ENCODE measurements at places on chromosomes 2 and 18.

DNA sequence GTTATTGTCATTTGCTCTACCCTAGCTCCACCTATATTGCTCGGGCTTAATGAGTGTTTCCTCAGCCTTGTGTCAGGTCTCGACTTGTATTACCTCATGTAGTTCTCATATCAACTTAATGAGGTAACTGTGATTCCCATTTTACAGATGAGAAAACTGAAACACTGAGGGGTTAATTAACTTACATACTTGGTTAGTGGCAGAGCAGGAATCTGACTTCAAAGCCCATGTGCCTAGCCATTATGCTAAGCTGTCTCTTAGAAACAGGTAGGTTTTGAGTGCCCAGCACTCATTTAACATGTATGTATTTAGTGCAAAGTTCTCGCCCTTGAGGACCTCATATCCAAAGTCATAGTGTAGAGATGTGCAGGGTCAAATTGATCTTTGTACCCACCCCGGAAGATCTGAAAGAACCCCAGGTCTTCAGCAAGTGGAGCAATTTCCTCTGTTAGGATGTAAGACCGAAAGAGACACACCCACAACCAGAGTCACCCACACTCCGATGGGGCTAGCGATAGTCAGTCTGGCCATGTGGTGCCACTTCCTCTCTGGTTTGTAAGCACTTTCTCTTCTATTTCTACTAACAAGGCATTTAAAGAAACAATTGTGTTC lies 121.0 kb upstream of the SLC39A10 start:
- no peak for DNase-seq

GRCh38 chr2:226661789-226662545 lies 137.7 kb downstream of the IRS1 start:
- DNase-seq = no peak

DNA sequence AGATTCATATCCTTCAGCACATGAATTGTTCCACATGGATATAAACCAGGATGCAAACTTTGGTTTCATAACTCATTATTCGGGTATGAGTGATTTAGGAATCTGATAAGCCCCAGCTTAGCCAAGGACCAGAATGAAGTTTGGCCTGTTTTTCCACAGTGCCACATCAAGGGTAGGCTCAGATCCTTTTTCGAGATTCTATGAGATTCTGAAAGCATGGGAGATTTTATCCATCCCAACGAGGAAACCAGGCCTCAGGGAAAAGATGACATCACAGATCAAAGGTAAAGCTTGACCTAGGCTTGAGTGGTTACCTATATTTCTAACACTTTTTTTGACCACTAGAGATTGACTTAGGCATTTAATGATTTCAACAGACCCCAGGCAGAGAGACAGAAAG lies 590.8 kb upstream of the PKDCC start:
- no peak for DNase-seq

DNA sequence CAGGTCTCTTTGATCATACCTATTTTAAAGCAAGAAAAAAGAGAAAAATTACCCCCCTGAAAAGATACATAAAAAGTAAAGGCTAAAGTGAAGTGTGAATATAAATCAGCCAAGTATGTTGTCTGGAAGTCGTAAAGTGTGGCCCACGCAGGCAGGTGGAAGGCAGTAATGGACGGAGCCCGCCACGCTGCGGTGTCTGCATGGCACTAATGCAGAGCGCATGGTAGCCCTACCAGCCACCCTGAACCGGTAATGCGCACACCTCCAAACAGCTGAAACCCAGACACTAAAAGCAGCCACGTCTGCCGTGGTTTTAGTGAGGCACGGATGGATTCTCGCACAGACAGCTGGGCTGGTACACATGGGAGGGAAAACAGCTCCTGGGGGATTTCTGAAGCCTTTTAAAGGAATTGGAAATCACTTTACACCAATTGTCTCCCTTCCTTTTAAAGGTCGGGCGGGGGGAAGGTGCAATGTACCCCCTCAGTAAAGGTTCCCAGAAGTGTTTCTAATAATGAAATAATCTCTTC lies 615.2 kb downstream of the CNTNAP5 start:
- no peak for DNase-seq

DNA sequence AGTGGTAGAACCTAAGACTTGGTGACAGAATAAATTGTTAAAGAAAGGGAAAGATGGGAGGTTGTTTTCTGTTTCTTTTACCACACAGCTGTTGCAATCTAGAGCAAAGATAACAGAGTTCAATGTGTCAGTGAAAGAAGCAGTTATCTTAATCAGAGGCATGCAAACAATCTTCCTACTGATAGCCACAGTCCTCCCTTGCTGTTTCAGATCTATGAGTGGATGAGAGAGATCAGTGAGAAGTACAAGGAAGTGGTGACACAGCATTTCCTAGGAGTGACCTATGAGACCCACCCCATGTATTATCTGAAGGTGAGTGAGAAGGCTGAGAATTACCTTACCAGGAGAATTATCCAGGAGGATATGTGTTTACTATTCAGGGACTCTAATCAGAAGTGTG lies 15.9 kb downstream of the CPO start:
- DNase-seq = no peak

DNA sequence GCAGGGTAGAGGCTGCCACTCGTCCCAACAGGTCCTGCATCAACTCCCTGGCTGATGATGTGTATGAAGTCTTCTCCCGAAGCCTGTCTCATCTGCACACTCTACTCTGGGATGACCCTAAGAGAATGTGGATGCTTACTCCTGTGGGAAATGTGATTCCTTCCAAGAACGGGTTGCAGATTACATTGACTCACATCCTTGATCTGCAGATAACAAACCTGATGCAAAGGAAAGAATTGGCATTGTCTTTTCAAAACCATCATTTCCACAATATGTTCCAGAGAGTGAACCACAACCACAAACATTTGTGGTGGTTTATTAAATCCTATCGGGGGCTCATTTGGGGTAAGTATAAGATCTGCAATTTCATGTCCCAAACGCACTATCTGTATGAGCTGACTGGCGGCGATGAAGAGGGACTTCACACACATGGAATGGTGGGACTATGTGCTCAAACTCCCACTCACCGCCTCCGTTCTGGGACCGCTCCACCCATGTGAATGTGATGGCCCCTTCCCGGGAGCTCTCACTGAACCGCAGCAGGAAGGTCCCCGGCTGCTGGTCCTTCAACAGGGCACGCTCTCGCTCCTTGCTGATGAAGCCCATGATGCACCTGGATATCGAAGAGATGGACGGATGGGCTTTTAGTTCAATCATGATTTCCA lies 35.5 kb downstream of the STAT1 start:
- no peak for DNase-seq

DNA sequence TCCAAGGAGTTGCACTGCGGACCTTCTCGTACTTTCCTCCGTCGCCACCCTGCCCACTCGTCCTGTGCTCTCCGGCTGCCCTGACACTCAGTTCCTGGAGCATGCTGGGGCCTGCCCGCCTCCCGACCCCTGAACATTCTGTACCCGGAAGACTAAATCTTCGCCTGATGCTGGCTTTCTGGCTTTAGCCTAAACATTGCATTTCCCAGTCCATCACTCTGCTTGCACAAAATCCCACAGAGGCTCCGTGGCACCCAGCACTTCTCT lies 550 bp upstream of the SFXN5 start:
- no peak for DNase-seq

DNA sequence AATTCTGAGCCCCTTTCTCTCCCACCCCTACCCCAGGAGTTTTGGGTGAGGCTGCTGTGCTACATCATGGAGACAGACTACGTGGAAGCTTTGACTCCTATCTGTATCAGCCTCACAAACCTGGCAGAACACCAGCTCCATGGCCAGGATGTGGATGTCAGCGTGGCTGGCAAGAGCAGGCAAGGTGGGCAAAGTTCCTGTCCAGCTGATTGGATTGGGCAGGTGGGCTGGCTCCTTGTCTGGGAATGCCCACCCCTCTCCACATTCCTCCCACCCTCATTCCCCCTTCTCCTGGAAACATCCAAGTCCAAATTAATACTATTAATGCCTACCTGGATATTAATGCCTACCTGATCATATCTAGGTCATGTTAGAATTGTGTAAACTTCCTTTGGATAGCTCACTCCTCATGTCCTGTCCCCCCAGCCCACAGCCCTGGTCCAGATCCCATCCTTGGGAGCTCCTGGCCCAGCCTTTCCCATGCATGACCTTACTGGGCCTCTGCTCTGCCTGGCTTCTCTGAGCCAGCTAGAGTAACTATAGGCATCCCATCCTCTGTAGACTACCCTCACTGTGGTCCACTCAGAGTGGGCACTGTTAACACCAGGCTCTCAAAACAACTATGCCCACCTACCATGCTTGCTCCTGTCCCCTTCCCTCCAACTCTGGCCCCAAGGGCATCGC lies 24.1 kb downstream of the MROH2A start:
- peak; percentile 6 for DNase-seq

GRCh38 chr2:239265681-239266433 lies 135.0 kb downstream of the HDAC4 start:
- no peak for DNase-seq

- DNase-seq = no peak
Measured at GRCh38 chr2:74693213-74693612, 39.2 kb downstream of the SEMA4F start.

DNA sequence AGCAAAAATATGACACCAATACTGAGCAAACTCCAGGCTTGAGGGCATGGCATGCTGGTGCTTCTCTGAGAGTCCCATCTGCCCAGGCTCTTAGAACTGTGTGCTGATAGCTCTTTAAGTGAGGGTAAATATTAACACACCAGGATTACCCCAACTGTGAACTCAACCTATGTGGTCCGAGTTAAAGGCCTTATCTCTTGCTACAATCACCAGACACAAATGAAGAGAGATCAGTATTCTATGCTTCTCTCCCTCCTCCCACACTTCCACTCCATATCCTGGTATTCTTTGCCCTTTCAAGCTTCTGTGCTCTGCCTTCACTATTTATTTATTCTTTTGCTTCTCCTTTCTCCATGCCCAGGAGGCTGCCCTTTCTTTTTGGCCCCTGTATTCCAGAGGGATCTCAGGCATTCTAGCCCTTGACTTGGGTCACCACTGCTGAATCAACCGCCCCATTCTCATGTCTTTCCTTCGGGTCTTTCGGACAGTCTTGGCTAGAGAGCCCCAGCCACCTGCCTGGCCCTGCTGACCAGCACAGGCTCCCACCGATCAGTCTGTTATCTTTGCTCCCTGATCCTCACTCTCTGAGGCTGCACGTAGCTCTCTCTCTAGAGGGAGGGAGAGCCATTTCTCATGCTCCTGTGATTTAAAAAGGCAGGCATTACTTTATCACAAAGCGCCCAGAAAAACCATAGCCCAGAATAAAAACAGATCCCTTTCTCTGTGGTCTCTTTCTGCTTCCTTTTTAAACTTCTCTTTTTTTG lies 17.2 kb upstream of the HK2 start:
- no peak for DNase-seq

DNA sequence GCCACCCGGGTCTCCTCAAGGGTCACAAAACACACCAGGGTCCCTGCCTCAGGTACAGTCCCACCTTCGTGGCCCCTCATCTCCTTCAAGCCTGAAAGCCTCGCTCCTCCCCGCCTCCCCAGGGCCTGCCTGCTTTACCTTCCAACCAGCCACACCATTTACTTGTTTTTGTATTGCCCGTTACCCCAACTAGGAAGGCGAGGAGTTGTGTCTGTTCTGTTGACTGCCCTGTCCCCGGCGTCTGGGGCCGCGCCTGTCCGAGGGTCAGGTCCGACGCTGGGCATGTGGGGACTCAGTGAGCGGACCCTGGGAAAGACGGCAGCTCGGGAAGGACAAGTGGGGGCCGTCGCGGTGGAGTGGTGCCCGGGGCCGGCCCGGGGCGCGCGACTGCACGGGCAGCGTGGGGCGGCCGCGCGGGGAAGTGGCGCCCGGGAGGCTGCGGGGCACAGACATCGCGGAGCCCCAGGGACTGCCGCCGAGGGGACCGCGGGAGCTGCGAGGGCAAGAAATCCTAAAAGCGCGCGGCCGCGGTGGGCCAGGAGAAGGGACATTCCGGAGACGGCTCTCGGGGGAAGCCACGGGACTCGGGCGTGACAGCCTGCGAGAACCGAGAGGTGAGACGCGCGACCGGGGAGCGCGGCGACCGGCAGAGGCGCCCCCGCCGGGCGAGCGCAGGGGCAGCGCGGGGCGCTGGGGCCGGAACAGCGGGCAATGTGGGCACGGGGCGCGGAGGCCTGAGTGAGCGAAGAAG lies 797 bp upstream of the GRHL1 start:
- no peak for DNase-seq

- DNase-seq = no peak
Measured at GRCh38 chr2:9654452-9655100, 23.8 kb upstream of the YWHAQ start.

DNA sequence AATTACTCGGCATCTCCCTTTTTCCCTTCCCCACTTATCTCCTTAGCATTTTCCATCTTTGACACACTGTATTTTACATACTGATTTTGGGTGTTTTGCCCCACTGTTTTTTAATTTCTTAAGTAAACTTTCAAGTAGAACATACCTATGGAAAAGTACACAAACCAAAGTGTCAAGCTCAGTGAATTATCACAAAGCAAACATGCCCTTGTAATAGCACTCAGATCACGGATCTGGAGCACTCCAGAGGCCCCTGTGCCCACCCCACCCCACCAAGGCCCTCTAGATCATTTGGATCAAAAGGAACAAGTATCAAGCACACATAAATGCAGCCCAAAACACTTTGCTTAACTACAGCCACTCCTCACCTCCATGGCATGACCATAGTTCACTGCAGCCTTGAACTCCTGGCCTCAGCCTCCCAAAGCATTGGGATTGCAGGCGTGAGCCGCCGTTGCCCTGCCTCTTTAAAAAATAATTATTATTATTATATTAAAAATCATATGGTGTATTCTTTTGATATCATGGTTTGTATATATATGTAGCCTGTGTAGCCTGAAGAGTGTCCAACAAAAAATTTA lies 38.1 kb downstream of the FER1L5 start:
- DNase-seq = no peak

GRCh38 chr2:12363138-12363537 lies 353.6 kb upstream of the TRIB2 start:
- DNase-seq = no peak

- DNase-seq = no peak
Measured at GRCh38 chr2:202317080-202317857, 51.7 kb downstream of the NOP58 start.

GRCh38 chr18:57352761-57353136 lies 392 bp downstream of the ST8SIA3 start:
- DNase-seq = peak; percentile 67

GRCh38 chr2:66521291-66521922 lies 86.5 kb downstream of the MEIS1 start:
- no peak for DNase-seq

GRCh38 chr2:183035954-183036669 lies 2.1 kb downstream of the NCKAP1 start:
- DNase-seq = no peak

DNA sequence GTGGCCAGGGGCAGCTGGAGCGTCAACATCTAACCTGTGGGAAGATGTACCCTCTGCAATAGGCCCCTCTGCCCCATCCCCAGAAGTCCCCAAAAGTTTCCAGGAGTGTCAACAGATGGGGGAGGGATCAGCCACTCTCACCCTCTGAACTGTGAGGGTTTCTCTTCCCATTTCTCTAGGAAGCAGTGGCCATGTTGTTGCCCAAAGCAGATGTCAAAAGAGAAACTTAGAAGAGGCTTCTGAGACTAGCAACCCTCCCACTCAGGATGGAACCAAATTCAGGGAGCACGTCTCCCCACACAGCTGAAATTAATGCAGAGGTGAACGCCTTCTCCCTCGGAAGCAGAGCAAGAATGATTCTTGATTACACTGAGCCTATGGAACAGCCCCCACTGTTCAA lies 70.3 kb downstream of the ARL4C start:
- DNase-seq = no peak

- no peak for DNase-seq
Measured at GRCh38 chr2:76825140-76825970, 696.8 kb downstream of the LRRTM4 start.

- DNase-seq = no peak
Measured at GRCh38 chr18:40821596-40822243, 1133.3 kb upstream of the PIK3C3 start.
